ENCODE measurements at places on chromosomes 11 and 22.

DNA sequence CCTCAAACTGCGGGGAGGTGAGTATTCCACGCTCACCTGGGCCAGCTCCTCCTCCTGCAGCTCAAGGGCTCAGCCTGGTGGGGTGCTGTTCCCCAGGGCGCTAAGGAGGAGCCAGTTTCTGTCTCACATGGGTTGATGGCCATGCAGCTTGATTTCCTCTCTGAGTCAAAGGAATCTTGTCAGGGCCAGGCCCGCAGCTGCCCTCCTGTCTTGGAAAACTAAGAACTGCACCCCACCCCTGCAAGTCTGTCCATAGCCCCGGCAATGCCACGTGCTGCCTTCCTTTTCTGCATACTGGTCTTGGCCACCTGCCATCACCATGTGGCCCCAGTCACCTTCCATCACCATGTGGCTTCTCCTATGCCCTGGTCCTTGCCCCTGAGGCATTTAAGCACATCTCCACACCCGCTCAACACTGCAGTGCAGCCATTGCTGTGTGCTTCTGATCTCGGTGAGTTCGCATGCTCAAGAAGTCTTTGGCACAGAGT, 35.2 kb upstream of the CLDN5 start:
- no peak for DNase-seq

DNA sequence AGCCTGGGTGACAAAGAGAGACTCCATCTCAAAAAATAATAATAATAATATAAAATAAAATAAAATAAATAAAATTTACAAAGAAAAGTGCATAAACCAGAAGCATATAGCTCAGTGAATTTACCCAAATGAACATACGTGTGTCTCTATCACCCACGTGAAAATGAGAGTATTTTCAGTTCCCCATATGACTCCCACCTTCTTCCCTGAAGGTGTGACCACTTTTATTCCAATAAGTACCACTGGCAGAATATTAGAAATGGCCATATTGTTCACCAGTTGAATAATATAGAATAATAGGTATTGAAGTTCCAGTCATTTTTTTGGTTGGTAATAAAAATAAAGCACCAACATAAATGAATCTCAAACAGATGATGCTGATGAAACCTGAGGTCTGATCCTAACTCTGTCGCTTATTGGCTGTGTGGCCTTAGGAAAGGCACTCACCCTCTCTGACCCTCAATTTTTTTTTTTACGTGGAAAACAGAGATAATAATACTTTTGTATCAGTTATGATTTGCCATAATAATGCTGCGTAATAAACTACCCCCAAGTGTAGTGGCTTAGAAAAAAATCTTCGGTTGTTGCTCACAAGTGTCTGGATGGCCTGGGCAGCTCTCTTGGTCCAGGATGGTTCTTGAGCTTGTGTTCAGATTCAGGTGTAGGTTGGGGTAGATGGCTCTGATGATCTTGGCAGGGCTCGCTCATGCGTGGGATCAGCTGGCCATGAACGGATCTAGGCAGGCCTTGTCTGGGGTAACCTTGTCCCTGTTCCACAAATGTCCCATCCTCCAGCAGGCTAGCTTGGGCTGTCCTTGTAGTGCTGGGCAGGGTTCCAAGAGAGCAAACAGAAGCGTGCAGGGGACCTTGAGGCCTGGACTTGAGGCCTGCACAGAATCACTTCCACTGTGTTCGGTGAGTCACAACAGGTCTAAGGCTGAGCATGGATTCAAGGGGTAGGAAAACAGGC, 88.1 kb downstream of the MYO18B start:
- DNase-seq, result no peak

- DNase-seq, result no peak
These were observed 81.8 kb downstream of the DGCR2 start for GRCh38 chr22:19040391-19040861.

GRCh38 chr11:60165538-60165937, 17.3 kb downstream of the MS4A6A start:
- no peak for DNase-seq

DNA sequence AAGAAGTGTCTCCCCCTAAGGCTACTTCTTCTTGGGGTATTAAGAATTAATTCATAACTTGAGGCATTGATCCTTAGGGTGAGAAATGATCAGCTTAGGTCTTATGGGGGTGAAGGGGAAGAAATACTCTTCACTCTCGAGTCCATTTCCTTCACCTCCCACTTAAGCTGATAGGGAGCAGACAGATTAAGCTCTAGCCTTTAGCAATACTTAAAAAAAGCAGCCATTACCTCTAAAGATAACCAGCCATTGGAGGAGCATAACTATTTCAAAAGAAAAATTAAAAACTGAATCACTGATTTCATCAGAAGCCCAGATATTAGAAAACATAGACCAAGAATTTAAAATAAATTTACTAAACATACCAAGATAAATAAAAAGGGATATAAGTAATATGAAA, 60.5 kb downstream of the ENTHD1 start:
- no peak for DNase-seq
